ENCODE measurements at places on chromosomes 11 and 22.

- DNase-seq: no peak
Measured at GRCh38 chr11:46953093-46953492, 16.5 kb downstream of the CSTPP1 start.

DNA sequence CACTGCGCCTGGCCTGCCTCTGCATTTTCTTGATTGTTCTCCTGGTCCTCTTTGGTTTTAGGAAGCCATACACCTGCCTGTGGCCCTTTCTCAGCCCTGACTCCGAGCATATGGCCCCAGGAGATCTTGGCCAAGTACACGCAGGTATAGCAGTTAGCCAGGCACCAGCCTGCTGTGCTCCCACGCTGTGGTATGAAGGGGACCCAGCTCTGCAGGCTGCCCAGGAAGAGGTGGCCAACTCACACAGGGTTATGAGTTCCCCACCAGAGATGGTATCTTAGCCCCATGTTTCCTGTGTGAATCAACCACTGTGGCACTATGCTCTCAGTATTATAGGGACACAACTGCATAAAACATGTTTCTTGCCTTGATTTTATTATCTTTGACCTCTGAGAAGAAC lies 31.1 kb downstream of the SGSM3 start:
- DNase-seq: peak; percentile 44

GRCh38 chr11:96781082-96781481 lies 391.3 kb downstream of the JRKL start:
- no peak for DNase-seq

DNA sequence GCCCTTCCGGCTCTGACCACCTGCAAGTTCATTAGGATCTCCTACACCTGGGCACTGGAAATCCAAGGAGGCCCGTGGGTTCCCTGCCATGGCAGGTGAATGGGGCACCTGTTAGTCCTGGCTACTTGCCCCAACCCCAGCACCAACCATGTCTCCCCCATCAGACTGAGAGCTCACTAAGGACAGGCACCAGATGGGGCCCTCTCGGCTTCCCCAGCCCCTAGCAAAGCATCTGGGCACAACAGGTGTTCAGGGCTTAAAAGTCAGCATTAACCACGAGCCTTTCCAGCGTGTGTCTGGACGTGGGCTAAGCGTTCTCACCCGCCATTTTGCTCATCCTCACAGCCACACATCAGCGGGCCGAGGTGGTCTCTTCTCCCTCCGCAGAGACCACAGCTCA lies 2.2 kb downstream of the SULT4A1 start:
- no peak for DNase-seq

DNA sequence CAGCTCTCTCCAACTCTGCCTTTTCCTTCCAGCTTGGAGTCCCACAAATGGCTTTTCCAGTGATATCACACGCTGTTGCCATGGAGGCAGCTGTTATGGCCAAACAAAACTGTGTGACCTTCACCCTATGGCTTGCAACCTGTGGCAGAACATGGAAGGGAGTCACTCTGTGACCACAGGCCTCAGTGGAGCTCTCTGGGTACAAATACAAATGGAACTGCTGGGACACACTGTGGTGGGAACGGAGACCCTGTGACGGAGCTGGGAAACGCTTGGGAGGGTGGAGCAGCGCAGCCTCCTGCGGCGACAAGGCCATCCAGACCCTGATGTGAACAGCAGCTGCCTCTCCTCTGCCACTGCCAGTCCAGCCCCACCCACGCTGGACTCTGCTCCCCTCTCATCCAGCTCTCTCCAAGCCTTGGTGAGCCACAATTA lies 162.5 kb downstream of the ETS1 start:
- DNase-seq: no peak

GRCh38 chr11:39374963-39375698 lies 2084.3 kb downstream of the LRRC4C start:
- DNase-seq: peak; percentile 38

DNA sequence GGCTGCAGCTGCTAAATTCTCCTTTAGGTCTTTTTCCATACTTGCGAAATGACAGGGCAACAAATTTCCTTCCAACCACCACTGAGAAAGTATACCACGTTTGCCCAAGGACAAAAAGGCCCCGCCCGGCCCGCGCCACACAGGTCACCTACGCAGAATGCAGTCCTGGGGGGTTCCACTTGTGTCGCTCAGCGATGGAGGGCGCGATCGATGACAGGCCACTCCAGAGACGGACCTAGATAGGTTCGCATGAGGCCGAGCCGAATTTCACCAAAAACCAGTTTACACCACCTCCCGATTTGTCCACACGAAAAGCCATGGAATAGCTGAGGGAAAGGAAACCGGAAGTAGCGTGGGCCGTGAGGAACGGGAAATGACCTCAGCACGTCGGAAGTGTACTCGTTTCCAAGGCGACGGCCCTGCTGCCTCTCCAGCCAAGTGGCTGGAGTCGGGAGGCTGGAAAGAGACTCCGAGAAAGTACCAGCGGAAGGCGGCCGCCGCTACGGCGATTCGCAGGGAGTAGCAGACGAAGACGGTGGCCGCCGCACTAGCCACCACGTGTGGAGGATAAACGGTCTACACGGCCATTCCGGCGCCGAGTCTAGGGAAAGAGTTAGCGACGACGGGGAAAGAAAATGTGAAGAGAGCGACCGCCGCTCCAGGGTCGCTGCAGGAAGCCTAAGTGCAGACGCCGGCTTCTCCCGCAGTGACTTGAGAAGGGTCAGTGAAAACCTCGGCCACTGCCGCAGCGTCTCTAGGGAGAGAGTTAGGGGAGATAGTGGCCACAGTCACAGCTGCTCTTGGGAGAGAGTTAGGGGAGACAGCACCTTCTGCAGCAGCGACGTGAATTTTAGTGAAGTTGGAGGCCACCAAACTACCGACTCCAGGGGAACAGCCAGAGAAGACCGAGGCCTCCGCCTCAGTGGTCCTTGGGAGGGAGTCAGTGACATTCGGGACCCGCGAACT lies at the start of gene ANKRD42:
TSS of gene ANKRD42 (plus strand) at position 398 of the 966 bp plus-strand sequence. CDS start 959 bp downstream, outside the sequence.
- DNase-seq: peak; percentile 91

Measured in naive thymus-derived CD8-positive, alpha-beta T cell (primary cell).